ENCODE measurements at places on chromosomes 5 and 9. TPM values are rescaled to one million over a fixed set of nuclear protein-coding genes. Genes with fewer than 3 reads are reported as not detected.

Gene PCDHAC1
- not detected for total RNA-seq

Gene HEMGN
- 1.5 TPM for total RNA-seq

Gene XRCC4
- total RNA-seq, result 16.9 TPM

Gene PHF24
- 0.18 TPM for total RNA-seq

Measured in activated CD4-positive, alpha-beta T cell treated with anti-CD3 and anti-CD28 coated beads for 36 hours (primary cell).